ENCODE measurements at places on chromosomes 2 and 18.

DNA sequence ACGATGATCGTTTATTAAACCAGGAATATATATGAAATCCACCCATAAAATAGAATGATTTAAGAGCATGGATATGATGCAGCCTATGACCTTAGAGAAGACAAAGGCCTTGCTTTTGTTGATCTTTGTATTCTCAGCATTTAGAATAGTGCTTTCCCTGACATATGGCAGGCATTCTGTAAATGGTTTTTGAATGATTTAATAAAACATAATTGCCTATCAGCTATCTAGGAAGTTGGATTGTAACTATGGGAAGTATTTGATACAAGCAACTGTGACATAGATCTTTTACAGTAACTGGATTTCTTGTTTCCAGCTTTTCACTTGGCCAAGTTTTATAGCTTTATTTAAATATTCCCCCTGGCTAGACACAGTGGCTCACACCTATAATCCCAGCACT lies 5.1 kb upstream of the GPR155 start:
- no peak for DNase-seq

GRCh38 chr18:39627936-39628335 lies 2062.3 kb upstream of the CELF4 start:
- no peak for DNase-seq

GRCh38 chr2:37827911-37828511 lies 97.1 kb upstream of the RMDN2 start:
- no peak for DNase-seq

GRCh38 chr18:13217971-13218367 lies 591 bp upstream of the LDLRAD4 start:
- DNase-seq, result no peak

DNA sequence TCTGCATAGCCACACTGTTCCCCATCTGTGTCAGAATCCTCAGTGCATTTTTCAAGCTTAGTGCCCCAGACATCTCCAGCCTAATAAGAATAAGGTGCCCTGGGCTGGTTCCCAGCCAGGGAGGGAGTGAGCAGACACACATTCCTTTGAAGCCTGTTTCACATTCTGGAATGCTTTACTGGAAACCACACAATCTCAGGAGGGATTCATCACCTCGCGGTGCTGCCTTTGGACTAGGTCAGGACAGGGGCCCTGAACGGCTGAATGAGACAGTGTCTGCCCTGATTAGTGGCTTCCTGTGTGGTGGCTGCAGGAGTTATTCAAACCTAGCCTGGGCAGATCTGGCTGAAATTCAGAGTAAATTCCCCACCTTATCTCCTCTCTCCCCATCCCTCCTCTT lies 108.0 kb upstream of the LDAH start:
- no peak for DNase-seq

DNA sequence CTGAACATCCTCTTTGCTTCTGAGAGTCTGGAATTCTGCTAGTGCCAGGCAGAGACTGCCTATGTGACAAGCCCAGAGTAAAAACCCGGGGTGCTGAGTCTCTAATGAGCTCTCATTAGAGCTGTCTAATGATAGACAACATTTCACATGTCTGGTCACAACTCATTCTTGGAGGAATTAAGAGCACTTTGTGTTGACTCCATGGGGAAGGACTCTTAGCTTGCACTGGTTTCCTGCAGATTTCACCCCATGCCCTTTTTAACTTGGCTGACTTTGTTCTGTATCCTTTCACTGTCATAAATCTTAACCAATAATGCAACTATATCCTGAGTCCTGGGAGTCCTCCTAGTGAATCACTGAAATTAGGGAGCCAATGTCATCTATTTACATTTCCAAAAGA lies 33.5 kb downstream of the FBXO15 start:
- no peak for DNase-seq

GRCh38 chr2:10392951-10393639 lies 55.0 kb downstream of the ODC1 start:
- DNase-seq, result no peak

- DNase-seq, result peak; percentile 28
Observed at GRCh38 chr18:54506516-54507261, 84.4 kb upstream of the DYNAP start.

DNA sequence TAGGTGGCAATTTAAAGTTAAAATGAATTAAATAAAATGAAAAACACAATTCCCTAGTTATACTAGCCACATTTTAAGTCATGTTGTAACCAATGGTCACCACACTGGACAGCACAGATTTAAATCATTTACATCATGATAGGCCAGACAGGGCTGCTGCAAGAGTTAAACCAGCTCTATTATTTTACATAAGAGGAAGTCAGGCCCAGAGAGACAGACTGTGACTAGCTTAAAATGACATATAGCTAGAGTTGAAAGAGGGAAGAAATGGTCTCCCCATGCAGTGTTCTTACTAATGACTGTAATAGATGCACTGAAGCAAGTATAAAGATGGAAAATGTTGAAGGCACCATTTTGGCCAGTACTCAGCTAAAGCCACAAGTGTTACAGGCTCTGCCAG lies 69.6 kb downstream of the SLC66A3 start:
- peak; percentile 47 for DNase-seq

DNA sequence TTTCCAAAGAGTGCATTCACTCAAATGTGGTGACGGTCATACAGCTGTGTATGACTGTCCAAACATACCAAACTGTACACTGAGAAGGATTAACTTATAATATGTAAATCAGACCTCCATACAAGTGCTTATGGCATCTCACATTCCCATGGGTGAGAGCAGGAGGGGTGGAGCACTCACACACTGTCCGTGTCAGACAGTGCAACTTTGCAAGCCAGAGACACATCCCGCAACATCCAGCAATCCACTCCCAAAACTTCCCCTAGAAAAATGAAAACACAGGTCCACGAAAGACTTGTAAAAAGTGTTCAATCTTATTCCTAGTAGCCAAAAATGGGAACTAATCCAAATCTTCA lies 36.4 kb downstream of the FAM168B start:
- DNase-seq, result no peak

GRCh38 chr2:147068071-147068470 lies 776.8 kb upstream of the ACVR2A start:
- DNase-seq, result no peak

- DNase-seq, result no peak
Observed at GRCh38 chr18:38792731-38793130, 1227.1 kb upstream of the CELF4 start.

- DNase-seq, result no peak
Observed at GRCh38 chr18:47251289-47252120, at the start of gene SKOR2. Gene SKOR2, minus strand, starts transcription at chr18:47251660. Its CDS starts 2,477 bp downstream, at chr18:47249183.

GRCh38 chr2:39228413-39229209 lies 15.2 kb downstream of the CDKL4 start:
- peak; percentile 75 for DNase-seq

GRCh38 chr18:8607776-8608742 lies 1.2 kb upstream of the RAB12 start:
- no peak for DNase-seq

DNA sequence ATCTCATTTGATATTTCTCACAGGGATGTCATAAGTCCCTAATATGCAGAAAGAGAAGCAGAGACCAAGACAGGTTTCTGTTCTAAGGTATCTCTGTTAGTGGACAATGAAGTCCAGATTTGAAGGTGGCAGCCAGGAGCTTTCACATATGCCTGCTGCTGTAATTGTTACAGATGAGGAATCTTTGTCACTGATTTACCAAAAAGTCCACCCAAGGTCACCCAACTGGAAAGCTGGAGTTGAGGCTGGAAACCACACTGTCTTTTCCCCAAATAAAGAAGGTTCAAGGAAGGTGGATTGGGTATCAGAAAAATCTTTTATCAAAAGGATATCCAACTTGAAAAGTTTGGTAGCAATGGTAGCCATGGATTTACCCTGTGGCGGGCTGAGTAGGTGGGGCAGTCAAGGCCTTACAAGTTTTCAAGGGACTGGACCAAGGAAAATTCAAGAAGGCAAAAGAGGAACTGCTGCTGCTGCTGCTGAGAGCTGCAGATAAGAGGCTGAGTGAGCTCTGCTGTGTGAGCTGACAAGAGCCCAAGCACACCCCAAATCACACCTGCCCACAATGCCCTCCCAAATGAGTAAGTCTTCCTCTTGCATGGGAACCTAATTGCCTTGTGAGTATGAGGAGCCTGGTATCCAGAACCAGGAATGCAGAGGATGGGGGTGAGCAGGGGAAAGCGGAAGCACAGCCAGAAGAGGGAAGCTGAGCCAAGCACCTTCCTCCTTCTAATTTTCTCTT lies 241.2 kb downstream of the ANAPC1 start:
- peak; percentile 89 for DNase-seq

- peak; percentile 50 for DNase-seq
Observed at GRCh38 chr2:164992818-164993217, 37.5 kb upstream of the SLC38A11 start.

DNA sequence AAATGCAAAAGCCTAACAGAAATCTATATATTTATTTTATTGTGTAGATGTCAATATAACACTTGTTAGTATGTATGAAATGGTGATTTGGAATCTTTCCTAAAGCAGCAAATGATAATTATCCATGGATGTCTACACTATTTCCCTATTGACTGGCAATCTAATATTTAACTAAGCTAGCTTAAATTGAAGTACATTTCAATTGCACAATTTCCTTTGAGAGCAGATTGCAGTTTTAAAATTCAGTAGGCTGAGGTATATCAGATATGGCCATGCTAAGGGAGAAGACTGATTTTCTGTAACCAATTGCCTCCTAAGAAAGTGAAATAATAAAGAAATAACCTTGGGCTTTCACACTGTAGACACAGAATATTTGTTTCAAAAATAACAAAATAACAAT lies 90.1 kb upstream of the KCNJ3 start:
- no peak for DNase-seq

DNA sequence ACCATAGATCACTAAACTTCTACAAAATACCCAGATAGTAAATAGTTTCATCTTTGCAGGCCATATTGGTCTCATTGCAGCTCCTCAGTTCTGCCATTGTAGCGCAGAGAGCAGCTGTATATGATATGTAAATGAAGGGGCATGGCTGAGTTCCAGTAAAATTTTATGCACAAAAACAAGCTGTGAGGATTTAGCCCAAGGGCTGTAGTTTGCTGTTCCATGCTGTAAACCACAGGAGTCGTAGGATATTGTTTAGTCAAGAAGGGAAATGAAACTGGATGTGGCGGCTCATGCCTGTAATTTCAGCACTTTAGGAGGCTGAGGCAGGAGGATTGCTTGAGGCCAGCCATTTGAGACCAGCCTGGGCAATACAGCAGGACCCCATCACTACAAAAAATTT lies 83.0 kb downstream of the MGAT5 start:
- no peak for DNase-seq

GRCh38 chr2:102664471-102664909 lies 45.1 kb downstream of the SLC9A2 start:
- DNase-seq, result no peak

DNA sequence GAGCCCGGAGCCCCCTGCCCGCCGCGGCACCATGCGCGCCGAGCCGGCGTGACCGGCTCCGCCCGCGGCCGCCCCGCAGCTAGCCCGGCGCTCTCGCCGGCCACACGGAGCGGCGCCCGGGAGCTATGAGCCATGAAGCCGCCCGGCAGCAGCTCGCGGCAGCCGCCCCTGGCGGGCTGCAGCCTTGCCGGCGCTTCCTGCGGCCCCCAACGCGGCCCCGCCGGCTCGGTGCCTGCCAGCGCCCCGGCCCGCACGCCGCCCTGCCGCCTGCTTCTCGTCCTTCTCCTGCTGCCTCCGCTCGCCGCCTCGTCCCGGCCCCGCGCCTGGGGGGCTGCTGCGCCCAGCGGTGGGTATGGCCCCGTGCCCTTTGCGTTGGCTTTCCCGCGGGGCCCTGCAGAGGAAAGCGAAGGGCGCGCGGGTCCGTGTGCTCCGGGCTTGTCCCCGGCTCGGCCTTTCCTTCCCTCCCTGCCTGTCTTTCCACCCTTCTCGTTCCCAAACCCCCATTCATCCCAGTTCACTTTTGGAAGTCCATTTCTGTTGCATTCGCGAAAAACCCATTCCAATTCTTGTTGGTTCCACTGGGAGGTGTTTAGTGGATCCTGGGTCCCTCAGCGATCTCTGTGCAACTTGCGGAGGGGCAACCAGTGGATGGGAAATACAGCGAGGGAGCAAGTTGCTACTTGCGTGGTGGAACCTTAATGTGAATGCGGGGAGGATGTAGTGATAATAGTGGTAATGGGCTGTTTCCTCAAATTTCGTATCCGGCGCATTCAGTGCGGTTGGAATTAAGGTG lies 599 bp downstream of the ADAM23 start:
- peak; percentile 16 for DNase-seq

DNA sequence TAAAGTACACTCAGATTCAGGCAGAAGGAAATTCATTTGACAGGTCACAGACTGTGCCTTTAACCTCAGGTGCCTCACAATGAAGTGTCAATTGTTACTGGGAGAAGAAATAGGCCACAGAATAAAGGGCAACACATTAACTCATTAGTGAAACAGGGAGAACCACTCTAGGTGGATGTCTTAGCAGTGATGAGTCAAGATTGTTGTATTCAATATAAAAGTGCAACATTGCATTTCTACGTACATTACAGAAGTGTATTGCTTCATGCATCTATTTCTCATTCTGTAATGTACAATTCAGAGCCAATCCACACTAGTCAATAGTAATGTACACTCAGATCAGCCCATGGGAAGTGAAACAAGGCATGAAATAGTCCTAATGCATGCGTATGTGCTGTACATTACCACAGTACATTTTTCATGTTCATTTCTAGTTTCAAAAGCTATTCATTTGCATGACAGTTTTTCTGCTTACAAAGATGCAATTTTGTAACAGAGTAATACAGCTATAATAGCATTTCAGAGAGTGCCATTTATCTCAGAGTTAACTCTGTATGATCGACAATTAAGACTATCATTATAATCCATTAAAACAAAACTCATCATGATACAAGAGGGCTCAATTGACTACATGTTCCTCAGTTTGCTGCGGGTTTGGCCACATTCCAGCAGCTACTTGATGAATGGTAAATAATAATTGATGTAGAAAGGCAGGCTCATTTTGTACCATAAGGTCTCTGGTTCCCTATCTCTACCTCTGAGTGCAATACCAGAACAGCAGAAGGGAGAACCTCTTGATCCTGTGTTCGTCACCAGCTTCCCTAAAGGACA lies 12.2 kb upstream of the ARL5A start:
- no peak for DNase-seq

DNA sequence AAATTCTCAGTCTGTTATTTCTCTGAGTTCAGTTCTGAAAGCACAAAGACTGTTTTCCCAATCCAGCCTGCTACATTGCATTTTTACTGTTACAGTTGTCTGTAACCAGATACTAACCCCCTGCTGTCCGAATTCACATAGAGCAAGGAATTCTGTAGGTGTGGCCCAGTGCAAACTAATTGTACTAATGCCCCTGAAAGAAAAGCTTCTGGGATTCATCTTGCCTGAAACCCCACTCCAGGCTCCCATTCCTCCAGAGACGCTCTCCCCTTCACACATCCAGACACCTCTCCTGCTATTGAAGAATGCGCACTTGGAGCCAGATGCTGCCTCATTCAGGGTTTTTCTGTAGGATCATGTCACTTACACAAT lies 127.0 kb downstream of the TTC32 start:
- DNase-seq, result no peak

GRCh38 chr18:32724071-32724749 lies 48.6 kb downstream of the KLHL14 start:
- no peak for DNase-seq
